SJSA1 (cell line): ENCODE measurements at places on chromosomes 1 and 21.
A peak's percentile ranks its signal among the peaks of the same experiment; 100 is the strongest.

DNA sequence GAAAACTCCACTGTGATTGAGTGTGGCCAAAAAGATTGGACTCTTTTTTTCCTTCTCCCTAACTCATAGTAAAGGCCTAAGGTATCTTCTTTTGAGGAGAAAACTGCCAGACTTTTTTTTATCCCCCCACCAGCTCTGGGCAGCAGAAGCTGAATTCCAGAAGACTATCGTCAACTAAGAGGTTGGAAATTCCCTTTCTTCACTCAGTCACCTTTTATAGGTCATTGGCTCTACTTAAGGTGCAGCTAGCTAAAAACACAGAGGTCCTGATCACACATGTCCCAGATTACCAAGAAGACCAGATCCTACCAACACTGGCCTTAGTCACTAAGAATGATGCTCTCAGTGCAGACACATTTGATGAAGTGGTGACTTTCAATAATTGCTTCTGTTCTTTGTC, 1441.2 kb downstream of the PLA2G4A start:
- H3K4me3 ChIP-seq: no peak overlapping the region
- no peaks in the 10 kb centered on the region for H3K36me3 ChIP-seq
- no peaks in the 10 kb centered on the region for H3K27me3 ChIP-seq
- no peak for DNase-seq
- H3K27ac ChIP-seq: no peak overlapping the region

- H3K36me3 ChIP-seq: peaks cover 100% of the 10 kb centered on the region
- no peak overlapping the region for H3K4me3 ChIP-seq
- H3K4me1 ChIP-seq: peaks cover 6% of the 10 kb centered on the region
- no peak for DNase-seq
- H3K27me3 ChIP-seq: no peaks in the 10 kb centered on the region
Measured at GRCh38 chr1:39566441-39567137, 10.0 kb downstream of the PABPC4 start.

DNA sequence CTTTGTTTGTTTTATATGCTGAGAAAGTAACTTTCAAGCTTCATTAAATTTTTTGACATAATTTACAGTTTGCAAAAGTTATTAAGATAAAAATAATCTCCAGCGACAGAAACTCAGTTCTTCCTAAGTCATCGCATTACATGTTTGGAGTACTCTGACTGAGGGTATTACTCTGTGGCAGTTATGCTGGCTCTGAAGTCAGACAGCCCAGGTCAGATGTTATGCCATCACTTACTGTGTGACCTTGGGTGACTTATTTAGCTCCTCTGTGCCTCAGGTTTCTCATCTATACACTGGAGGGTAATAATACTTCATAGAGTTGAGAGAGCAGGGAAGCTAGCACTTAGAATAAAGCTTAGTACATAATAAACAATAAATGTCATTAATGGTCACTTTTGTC, 26.4 kb downstream of the PRKAA2 start:
- no peaks in the 10 kb centered on the region for H3K4me1 ChIP-seq
- H3K4me3 ChIP-seq: no peak overlapping the region
- no peaks in the 10 kb centered on the region for H3K36me3 ChIP-seq
- no peak for DNase-seq

DNA sequence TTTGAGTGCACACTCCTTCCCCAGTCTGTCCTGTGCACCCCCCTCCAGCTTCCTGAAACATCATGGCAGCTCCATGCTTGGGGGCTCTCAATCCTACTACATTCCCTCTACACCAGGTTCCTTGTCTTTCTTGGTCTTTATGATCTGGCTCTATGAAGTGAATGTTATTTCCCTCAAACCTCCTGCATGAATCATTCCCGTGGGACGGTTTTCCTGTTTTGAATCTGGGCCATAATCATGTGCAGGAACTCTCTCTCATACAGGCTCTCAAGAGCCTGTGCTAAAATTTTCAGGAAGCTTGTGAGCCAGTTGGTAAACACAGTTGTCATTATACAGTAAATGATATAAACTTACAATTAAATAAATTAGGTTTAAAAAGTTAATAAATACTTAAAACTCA, 89.8 kb upstream of the KCNE2 start:
- no peaks in the 10 kb centered on the region for H3K27me3 ChIP-seq
- DNase-seq: no peak

DNA sequence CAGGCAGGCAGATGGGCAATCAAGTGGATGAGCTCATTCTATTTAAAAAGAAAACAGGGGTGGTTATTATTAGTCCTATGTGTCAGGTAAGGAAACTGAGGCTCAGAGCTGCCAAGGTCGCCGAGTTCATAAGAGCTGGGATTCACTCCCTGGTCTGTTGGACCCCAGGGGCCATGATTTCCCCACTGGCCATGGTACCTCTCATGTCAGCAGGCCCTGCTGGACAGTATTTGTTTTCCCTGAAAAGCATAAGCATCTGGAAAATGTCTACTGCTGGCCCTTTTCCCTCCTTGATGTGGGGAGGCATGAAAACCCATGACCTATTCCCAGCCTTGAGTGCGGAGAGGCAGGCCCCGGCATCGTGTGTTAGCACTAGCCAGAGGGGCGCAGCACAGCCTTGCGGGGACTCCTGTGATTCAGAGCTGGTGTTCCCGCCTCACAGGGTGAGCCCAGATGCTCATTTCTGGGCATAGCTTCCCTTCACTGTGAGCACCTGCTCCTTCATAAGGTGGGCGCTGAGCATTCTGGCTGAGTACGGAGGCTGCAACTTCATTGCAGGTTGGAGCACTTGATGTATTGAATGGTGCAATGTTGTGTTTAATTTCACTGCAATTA, 617.5 kb downstream of the PTPRU start:
- H3K27ac ChIP-seq: no peak overlapping the region
- H3K36me3 ChIP-seq: no peaks in the 10 kb centered on the region
- H3K4me1 ChIP-seq: peaks cover 47% of the 10 kb centered on the region

DNA sequence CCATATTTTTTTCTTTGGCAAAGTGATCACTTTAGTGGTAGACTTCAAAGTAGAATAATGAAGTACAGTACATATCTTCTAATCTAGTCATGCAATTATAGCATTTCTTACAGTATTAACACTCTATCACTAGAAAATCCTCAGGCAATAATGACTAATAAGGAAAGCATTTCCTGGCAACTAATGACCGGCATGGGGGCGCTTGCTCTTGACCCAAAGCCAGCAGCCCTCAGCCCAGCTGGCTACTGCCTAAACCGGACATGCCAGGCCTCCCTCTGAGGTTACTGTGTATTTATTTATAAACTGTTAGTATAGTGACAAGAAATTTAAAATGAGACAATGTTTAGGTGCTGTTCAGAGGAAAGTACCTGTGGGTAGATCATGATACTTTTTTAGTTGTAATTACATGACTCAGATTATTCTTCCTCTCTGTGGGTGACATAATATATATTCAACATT, 633.8 kb downstream of the PTPRC start:
- peaks cover 25% of the 10 kb centered on the region for H3K4me1 ChIP-seq
- H3K36me3 ChIP-seq: no peaks in the 10 kb centered on the region
- no peak overlapping the region for H3K4me3 ChIP-seq
- DNase-seq: peak; percentile 92
- H3K27ac ChIP-seq: peak overlapping the region; percentile 85

GRCh38 chr1:226104671-226105121, 42.2 kb downstream of the H3-3A start:
- DNase-seq: no peak
- no peaks in the 10 kb centered on the region for H3K27me3 ChIP-seq
- H3K4me1 ChIP-seq: peaks cover 26% of the 10 kb centered on the region
- no peak overlapping the region for H3K4me3 ChIP-seq
- H3K27ac ChIP-seq: no peak overlapping the region

DNA sequence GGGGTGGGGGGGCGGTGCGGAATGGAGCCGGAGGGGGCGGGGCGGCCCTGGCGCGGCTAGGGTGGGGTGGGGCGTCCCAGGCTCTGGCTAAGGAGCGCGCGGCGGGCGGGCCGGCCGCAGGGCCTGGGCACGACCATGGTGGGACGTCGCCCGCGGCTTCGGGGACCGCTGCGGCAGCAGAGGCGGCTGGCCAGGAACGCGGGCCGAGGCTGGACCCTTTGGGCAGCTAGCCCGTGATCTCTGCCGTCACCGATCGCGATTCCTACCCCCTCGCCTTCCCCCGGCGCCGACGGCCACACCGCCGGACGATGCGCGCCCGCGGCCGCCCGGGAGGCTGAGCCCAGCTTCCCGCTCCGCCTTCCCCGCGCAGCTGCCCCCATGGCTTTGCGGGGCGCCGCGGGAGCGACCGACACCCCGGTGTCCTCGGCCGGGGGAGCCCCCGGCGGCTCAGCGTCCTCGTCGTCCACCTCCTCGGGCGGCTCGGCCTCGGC, at the start of gene MAP3K21:
TSS of gene MAP3K21 (plus strand) at position 74 of the 491 bp plus-strand sequence. CDS start at position 379, 305 bp downstream.
- peaks cover 52% of the 10 kb centered on the region for H3K27me3 ChIP-seq
- no peak within 1 kb of the TSS for H3K27ac ChIP-seq
- peak; percentile 18 for DNase-seq
- peak within 1 kb of the TSS; percentile 44 for H3K4me3 ChIP-seq
- H3K4me1 ChIP-seq: peaks cover 11% of the 10 kb centered on the region
- H3K36me3 ChIP-seq: 0 out of 2 replicates have a peak, but pooled peaks cover 5% of the 10 kb centered on the region

GRCh38 chr21:16570171-16570570, 840.4 kb downstream of the USP25 start:
- no peaks in the 10 kb centered on the region for H3K27me3 ChIP-seq
- H3K36me3 ChIP-seq: no peaks in the 10 kb centered on the region
- no peak overlapping the region for H3K4me3 ChIP-seq
- peak overlapping the region; percentile 87 for H3K27ac ChIP-seq

DNA sequence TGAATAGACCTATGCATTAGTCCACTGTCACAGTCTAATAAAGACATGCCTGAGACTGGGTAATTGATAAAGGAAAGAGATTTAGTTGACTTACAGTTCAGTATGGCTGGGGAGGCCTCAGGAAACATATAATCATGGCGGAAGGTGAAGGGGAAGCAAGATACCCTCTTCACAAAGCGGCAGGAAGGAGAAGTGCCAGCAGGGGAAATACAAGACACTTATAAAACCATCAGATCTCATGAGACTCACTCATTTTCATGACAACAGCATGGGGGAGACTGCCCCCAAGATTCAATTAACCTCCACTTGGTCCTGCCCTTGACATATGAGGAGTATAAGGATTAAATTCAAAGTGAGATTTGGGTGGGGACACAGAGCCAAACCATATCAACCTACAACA, 59.4 kb downstream of the CAPN9 start:
- no peaks in the 10 kb centered on the region for H3K27me3 ChIP-seq
- H3K36me3 ChIP-seq: no peaks in the 10 kb centered on the region
- no peak overlapping the region for H3K27ac ChIP-seq
- no peaks in the 10 kb centered on the region for H3K4me1 ChIP-seq

DNA sequence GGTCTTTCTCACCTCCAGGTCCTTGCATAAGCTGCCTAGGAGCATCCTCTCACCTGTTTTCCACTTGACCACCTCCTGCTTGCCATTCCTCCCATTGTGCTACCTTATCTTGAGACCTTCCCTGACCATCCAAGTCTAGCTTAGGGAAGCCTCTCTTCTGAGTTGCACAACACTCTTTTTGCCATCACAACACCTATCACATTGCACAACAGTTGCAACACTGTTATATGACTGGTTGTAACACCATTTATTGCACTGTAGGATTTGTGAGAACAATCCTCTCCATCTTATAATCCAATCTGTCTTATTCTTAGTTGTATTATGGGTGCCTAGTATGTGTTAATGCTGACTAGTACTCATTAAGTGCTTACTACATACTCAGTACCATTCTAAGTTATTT, 488.7 kb downstream of the OMA1 start:
- no peaks in the 10 kb centered on the region for H3K4me1 ChIP-seq
- no peak overlapping the region for H3K4me3 ChIP-seq
- H3K27me3 ChIP-seq: no peaks in the 10 kb centered on the region
- no peaks in the 10 kb centered on the region for H3K36me3 ChIP-seq

GRCh38 chr21:38351961-38352521, 95.2 kb downstream of the KCNJ15 start:
- H3K4me3 ChIP-seq: no peak overlapping the region
- no peaks in the 10 kb centered on the region for H3K27me3 ChIP-seq
- peaks cover 18% of the 10 kb centered on the region for H3K4me1 ChIP-seq
- peak; percentile 70 for DNase-seq

GRCh38 chr21:42276076-42276475, 39.1 kb downstream of the TFF3 start:
- no peak for DNase-seq
- H3K27me3 ChIP-seq: no peaks in the 10 kb centered on the region
- H3K27ac ChIP-seq: no peak overlapping the region
- H3K36me3 ChIP-seq: 0 out of 2 replicates have a peak, but pooled peaks cover 2% of the 10 kb centered on the region

DNA sequence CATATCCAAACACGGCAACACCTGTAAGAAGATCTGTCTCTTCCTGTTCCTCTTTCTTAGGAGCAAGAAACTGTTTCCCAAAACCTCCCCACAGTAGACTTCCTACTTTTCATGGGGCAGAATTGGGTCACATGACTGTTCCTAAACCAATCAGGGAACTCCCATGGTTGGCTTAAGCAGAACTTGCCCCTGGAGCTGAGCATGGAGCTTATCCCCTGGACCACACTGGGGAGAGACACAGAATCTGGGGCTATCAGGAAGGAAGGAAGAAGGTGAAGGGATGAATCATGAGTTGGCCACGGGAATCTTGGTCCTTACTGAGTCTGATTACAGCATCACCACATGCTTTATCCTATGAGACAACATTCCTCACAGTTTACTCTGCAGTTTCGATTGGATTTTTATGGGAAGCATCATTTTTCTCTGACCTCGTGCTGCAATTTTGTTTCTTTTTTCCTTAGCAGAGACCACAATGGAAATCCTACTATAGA, 81.8 kb downstream of the CDC7 start:
- no peaks in the 10 kb centered on the region for H3K36me3 ChIP-seq
- DNase-seq: peak; percentile 82
- H3K27ac ChIP-seq: peak overlapping the region; percentile 51
- peaks cover 51% of the 10 kb centered on the region for H3K4me1 ChIP-seq
- no peak overlapping the region for H3K4me3 ChIP-seq
- no peaks in the 10 kb centered on the region for H3K27me3 ChIP-seq

DNA sequence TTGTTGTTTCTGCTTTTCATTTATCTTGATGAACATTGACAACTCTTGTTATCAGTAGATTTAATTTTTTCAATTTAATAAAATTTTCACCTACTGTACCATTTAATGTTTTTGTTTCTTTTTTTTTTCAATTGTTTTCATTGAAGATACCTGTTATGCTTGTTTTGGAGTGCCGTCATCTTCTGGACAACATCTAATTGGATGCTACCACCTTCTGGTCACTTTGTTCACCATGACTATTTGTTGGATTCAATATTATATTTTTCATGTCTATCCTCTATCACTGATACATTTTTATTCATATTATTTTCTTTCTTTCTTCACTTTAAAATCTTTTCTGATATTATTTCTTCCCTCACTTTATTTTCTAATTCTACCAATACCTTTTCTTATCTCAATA, 14.0 kb downstream of the KRTAP21-2 start:
- DNase-seq: no peak
- H3K4me1 ChIP-seq: no peaks in the 10 kb centered on the region
- no peaks in the 10 kb centered on the region; the same call in 1 of the 2 replicates for H3K27me3 ChIP-seq
- no peaks in the 10 kb centered on the region for H3K36me3 ChIP-seq
- H3K4me3 ChIP-seq: no peak overlapping the region

- DNase-seq: no peak
- peaks cover 80% of the 10 kb centered on the region for H3K36me3 ChIP-seq
- no peaks in the 10 kb centered on the region for H3K4me1 ChIP-seq
Measured at GRCh38 chr21:46551636-46552241, 53.1 kb downstream of the S100B start.
